ENCODE measurements at places on chromosomes 12 and 14. TPM values are rescaled to one million over a fixed set of nuclear protein-coding genes. Genes with fewer than 3 reads are reported as not detected.

- DNase-seq, result peak; percentile 80
Observed at GRCh38 chr12:96233939-96234461, 39.8 kb downstream of the ELK3 start.

GRCh38 chr12:52185400-52185967 is 6.3 kb downstream of the KRT80 start:
- DNase-seq, result no peak

RHEBL1 gene
- 1.2 TPM for total RNA-seq

KCNC2 gene
- 22.4 TPM for total RNA-seq
